ENCODE measurements at places on chromosomes 5 and 9.

DNA sequence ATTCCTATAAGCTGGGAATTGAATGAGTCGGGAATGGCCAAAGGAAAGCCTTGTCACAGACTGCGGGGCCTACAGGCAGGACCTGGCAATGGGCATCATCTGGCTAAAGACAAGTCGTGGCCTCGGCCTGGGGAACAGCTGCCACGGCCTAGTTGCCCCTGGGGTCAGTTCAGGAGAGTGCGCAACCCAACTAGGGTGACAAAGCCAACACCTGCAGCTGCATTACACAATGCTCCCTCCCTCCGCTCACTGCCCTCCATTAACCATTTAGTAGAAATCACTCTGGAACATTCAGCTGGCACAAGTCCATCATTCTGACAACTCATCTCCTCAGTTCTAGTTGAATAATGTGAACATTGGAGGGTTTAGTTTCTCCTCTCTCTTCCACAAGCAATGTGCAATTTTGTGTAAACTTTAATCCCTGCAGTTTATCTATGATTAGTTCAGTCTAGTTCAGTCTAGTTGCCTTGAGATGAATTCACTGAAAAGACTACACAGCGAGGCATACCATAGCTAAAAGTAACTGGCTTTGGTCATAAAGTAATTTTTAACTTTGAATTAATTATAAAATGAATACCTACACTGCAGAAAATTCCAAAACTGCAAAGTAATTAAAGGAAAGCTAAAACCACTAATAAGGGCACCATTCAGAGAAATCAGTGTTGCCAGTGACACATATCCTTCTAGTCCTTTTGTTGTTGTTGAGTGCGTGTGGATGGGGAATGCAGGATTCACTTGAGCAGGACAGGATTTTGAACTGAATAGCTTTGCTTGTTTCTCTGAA lies 5.1 kb downstream of the GLDC start:
- no peak for DNase-seq

DNA sequence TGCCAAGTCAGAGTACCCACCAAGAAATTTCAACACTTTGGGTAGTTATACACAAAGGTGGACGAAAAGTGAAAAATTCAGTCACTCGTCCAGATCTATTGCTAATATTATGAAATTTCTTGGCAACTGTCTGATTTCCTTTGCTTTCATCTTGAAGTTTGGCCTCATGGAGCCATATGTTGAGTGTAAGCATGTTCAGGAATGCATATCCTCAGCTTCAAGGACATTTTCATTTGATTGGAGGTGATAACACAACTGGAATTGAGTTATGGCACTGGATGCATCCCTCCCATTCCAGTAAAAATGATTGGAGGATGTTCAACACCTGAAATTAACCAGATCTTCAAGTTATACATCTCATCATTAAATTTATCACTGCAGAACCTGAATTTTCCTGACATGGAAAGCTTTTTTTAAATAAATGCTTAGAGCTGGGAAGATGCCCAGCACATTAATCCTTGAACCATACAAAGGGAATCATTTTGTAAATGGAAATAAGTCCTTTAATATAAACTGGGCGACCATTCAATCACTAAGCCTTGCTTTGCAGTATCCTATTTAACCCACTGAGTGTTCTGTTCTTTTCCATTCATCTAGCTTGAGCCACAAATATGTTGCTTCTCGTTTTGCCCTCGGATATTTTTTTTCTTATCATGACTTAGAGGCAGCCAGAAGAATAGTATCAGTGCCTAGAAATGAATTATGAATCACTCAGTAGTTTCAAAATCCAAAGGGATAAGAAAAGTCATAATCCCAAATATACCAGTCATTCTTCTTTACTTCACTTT lies 273.7 kb upstream of the PIK3R1 start:
- DNase-seq, result peak; percentile 9

GRCh38 chr5:150615141-150615699 lies 25.2 kb upstream of the SYNPO start:
- DNase-seq, result no peak

GRCh38 chr5:26239588-26239987 lies 798.8 kb downstream of the CDH9 start:
- DNase-seq, result no peak

DNA sequence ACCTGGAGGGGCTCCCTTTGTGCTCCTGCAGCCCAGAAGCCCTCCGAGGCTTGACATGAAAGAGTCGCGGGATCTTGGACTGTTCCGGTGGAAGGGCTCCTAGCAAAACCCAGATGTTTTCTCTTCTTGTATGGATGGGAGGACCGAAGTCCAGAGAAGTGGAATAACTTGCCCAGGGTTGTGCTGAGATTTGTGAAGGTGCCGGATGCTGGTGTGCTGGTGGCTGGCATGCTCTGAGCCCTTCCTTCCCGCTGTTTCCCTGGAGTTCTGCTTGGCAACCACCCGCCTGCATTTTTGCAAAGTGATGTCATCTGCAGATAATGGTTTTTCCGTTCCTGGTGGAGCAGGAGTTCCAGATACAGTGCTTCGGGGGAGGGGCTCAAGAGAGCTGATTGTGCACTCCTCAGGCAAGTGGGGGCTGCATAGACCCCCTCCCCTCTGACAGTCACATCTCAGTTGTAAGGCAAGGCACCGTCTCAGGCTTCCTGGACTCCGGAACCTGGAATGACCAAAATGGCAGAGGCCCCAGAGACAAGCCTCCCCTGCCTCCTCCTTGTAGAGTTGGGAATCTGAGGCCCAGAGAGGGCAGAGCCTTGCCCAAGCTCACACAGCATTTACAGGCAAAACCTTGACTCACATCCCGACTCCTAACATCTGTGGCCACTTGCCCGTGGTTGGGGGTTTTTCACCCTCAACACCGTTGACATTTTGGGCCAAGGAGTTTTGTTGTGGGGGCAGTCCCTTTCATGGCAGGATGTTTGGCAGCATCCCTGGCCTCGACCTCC lies 157.0 kb downstream of the RGS3 start:
- DNase-seq, result peak; percentile 96

DNA sequence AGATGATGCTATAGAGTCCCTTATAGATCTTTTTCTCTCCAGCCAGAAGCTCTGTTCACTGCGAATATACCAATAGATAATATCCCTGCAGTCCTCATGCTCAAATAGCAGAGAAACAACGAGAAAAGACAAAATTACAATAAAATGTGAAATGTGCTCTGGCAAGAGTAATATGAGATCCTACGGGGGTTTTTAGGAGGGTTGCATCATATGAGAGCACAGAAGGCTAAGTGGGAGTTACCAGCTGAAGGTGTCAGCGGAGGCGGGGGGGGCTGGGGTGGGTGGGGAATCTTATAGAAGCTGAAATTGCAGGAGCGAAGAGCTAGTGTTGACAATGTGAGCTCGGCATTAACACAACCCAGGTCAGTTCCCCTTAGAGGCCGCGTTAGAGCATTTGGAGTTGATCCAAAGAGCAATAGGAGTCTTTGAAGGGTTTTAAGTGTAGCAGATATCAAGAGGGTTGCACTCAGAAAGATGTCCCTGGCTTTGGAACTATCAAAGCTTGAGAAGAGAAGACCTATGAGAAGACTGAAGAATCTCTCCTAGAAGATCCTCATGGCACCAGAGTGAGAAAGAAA lies 109.7 kb downstream of the BASP1 start:
- DNase-seq, result no peak

DNA sequence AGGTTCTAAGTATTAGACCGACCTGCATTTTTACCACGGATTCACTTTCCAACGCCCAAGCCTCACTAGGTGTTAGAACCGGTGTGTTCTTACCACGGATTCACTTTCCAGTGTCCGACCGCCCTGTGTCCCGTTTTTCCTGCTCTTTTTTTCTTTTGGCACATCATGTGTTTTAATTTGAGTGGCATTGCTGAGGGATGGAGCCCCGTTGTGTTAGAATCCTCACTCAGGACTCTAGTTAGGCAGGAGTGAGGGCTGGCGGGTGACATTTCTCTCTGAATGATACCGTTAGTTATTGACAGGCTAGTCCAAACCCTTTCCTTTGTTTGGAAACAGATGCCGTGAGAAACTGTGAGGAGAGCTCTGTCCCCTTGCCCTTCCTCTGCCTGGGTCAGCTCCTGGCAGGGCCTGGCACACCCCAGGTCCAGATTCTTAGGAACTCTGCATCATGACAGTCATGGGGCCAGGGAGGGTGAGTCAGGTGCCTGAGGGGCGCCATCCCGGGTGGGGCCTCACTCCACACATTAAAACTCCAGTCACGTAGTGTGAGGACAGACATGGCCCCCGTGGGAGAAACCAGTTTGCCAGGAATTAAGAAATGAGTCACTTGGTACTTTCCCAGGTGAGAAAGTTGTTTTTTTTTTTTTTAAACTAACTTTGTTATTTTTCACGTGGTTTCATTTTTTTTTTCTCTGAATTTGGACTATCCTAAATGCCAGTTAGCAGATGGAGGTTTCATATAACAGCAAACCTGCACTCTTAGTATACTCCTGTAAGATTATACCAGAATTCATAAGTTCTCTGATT lies 15.8 kb downstream of the EXOC3 start:
- peak; percentile 46 for DNase-seq

DNA sequence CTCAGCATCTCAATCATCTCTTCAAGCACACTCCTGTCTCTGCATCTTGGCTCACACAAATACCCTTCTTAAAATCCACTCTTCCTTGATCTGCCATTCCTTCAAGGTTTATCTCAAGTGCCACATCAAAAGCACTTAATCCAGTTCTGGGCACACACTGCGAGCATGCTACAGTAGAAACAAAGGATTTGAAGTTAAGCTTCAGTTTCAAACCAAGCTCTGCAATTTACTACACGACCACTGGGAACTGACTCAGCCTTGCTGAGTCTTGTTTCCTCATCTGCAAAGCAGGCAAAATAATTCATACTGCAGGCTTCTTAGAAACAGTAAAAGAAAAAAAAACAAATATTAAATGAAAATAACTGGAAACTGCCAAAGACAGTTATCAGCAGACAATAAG lies 50.5 kb upstream of the CTNNAL1 start:
- DNase-seq, result no peak

GRCh38 chr9:73129941-73130685 lies 21.6 kb upstream of the ANXA1 start:
- no peak for DNase-seq

GRCh38 chr5:90308787-90309585 lies 100.6 kb downstream of the CETN3 start:
- peak; percentile 59 for DNase-seq

- DNase-seq, result no peak
Observed at GRCh38 chr9:93093127-93093876, 2.7 kb upstream of the CARD19 start.

- DNase-seq, result no peak
Observed at GRCh38 chr5:8767746-8768145, 778.1 kb downstream of the SEMA5A start.

DNA sequence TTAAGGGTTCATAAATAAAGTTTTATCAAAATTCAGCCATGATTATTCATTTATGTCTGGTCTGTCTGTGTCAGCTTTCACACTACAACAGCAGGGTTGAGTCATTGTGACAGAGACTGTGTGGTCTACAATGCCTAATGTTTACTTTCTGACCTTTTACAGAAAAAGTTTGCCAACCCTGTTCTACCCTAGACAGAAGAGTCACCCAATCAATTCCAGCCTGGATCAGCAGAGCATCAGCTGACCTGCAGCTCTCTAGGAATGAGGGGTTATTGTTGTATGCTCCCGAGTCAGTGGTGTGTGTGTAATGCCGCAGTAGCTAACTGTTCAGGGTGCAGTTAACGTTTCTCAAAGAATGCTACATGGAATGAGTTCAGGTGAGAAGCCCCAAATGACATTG lies 87.3 kb downstream of the HRH2 start:
- DNase-seq, result no peak

GRCh38 chr5:168961681-168962080 lies 339.3 kb downstream of the SLIT3 start:
- peak; percentile 43 for DNase-seq

DNA sequence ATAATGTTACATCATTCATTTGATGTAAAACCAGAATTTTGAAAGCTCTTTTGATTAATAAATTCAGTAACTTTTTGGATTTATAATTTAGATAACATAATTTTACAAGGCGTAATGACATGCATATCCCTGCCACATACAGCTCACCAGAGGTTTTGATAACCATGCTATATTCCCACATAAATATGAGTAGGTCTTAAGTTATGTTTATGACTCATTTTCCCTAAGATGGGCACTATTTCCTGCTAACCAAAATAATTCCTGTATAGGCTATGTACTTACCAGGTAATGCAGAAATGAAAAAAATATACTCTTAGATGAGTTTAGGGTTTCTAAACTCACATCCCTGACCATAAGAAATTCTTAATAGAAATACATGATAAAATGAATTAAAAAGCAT lies 93.9 kb upstream of the EDIL3 start:
- DNase-seq, result peak; percentile 49

- no peak for DNase-seq
Observed at GRCh38 chr9:120650352-120650751, 63.9 kb downstream of the MEGF9 start.

DNA sequence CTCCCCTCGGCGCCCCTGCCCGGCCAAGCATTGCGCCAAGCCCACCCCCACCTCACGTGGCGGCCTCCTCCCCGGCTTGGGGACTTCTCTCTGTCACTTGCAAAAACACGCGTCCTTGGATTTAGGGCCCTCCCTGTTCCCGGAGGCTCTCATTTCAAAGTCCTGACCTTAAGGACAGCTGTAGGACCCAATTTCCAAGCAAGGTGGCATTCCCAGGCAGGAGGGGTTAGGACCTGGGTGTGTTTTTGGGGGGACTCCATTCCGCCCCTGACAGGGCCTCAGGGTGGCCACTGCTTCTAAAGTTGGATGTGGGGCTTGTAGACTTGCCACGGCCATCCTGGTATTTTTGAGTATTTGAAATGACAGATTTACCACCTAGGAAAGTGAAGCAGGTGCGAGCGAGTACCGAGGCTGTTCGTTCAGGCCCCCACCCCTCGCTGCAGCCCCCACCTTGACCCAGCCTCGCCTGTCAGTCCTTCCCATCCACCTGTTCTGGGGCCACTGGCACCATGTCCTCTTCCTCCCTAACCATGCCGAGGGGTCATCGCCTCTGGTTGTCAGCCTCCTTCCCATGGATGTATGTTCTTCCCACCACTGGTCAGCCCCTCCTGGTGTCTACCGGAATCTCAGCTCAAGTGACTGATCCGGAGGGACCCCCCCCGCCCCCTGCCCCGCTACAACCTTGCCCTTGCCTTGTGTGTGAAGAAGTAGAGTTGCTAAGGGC lies 52.4 kb downstream of the MRPL36 start:
- no peak for DNase-seq

DNA sequence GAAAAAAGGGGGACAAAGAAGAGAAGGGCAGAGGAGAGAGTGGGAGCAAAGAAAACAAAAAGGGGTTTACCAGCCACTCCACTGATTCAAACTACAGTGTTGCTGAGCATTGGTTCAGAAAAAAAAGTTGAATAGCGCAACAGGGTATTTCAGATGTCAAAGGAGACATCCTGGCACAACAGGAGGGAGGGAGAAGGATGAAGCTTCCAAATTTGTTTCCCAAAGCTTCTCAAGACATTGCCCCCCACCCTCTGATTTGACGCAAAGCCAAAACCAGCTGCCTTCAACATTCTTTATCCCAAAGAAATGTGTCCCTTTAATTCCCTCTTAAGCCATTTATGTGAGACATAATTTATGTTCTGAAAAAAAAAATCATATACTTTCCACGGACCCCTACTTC lies 105.5 kb upstream of the TNC start:
- DNase-seq, result no peak

GRCh38 chr9:118891213-118891612 lies 478.0 kb downstream of the BRINP1 start:
- DNase-seq, result no peak

- DNase-seq, result no peak
Observed at GRCh38 chr5:50853151-50853550, 186.7 kb downstream of the PARP8 start.

Data from fibroblast of skin of back (primary cell).